ENCODE measurements at places on chromosomes 4 and X. TPM values are rescaled to one million over a fixed set of nuclear protein-coding genes. Genes with fewer than 3 reads are reported as not detected.
A peak's percentile ranks its signal among the peaks of the same experiment; 100 is the strongest.

GRCh38 chrX:70444946-70445656 is 466 bp downstream of the DLG3 start:
- DNase-seq: no peak

GRCh38 chr4:76196376-76196775 is 17.2 kb downstream of the SCARB2 start:
- DNase-seq: no peak

DNA sequence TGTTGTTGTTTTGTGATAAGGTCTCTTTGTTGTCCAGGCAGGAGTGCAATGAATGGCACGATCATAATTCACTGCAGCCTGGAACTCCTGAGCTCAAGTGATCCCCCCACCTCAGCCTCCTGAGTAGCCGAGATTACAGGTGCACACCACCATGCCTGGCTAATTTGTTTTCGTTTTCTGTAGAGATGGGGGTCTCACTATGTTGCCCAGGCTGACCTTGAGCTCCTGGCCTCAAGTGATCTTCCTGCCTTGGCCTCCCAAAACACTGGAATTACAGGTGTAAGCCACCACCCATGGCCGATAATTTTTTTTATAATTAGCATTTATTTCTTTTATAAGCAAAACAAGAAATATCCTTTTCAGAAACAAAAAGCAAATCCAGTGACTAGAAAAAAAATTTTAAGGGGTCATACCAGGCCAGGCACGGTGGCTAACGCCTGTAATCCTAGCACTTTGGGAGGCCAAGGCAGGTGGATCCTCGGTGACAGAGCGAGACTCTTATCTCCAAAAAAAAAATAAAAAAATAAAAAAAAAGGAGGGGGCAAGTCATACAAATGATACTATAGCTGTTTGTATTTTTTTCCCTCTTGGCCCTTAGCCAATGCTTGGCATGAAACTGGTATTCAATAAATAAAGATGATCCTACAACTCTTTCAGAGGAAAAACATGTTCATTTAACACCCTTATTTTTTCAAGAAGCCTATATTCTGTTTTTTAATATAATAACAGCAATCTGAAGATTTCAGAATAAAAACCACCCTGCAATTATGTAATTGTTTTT is 3.4 kb downstream of the PLAC8 start:
- no peak for DNase-seq

- DNase-seq: peak; percentile 14
Observed at GRCh38 chr4:149264093-149264733, 551.4 kb downstream of the IQCM start.

- DNase-seq: no peak
Observed at GRCh38 chr4:175927121-175927520, 115.1 kb upstream of the GPM6A start.

DNA sequence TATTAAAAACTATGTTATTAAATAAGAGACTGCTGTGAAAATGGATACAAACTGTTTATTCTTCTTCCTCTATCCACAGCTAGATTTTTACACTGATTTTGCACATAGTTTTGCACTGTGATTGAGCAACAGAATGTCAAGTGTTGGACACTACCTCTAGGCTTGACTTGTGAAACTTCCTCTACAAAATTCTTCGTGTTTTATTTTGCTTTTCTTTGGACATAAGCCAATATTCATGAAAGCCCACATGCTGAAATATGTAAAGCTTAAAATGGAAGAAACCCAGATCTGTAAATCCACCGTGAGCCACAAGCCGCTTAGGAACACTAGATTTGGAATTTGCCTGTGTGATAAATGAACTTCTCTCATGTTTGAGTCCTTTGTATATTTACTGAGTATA is 849.4 kb downstream of the FSTL5 start:
- no peak for DNase-seq

- no peak for DNase-seq
Observed at GRCh38 chr4:53925050-53925605, 139.3 kb downstream of the CHIC2 start.

DNA sequence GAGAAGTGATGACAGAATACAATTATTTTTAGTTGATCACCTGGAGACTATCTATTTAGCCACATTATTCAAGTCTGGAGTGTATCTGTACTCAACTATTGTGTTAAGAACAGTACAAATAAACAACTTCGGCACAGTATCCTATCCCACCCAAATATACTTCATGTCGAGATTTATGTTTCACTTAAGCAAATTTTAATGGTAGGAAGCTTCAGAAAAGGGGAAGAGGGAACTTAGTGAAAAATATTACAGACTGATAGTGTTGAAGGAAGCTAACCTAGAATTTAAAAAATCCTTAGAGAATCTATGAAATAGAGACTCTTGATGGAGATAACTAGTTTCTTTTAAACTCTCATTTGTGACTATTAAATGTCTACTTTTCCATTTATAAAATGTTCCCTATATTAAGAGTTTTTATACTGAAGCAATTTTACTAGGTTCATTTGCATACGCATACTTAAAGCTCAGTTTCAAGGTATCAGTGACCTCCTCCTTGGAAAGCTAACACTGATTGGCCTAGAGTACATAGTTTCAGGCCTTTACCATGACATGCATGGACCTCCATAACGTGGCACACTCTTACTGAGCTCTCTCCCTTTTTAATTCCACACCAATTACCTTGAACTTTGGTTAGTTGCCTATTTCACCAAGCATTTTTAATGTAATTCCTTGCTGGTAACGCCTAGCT is 197.7 kb downstream of the CAMK2D start:
- DNase-seq: no peak

DNA sequence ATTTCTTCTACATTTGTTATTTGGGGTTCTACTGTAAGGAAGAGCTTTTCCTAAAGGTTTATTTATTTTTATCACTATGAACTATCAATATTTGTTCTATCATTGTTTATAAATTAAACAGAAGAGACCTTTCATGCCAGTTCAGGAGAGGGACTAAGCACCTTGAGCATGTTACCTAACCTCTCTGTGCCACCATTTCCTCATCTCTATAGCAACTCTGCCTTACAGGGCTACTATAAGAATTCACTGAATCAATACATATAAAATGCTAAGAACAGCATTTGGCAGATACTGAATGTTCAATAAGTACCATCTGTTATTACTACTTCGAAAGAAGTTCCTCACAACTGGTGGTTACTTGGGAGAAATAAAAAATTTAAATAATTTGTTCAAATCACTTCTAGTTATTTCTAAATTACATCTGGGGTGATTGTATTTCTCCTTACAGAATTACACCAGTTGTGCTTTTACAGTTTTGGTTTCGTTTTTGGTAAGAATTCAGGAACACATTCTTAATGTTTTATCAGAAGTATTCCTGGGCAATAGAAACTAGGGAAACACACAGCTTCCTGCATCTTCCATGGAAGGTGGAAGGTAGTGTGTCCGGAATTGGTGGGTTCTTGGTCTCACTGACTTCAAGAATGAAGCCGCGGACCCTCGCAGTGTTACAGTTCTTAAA is 32.9 kb downstream of the EREG start:
- no peak for DNase-seq

DNA sequence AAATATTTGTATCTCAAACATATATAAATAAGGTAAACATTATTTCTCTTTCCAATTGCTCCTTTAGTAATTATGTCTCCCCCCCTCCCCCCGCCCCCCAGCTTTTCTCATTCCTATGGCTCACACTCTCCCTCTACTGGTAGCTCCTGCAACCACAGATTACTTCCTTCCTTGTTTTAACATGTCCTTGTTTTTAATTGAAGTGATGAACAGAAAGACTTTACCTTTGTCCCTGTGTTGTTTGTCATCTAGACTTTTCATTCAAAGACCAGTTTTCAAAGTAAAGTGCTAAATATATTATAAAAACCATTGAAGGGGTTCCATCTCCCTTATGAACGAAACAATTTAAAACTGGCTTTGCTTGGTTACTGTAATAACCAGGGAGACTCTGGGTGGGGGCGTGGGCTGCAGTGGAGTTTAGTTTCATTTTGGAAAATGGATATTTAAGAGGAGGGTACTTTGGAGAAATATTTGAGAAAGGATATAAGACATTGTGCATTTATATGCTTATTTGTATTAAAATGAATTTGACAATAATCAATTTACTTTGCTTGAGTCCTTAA is 352.9 kb downstream of the RAPGEF2 start:
- DNase-seq: no peak

DNA sequence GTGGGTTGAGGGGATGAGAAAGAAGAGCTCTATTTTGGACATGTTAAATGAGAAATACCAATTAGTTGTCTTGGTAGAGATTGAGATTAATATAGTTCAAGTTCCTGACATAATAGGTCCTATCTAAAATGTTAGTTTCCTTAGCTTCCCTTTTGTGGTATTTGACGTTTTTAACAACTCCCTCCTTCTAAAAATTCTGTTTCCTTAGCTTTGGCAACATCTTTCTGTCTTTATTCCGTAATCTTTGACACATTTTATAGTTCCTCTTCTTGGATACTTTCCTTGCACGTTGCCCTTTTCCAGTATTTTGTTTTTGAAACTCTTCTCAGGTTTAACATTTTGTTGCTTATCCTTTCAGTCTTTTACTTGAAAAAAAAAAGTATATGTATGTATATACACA is 36.9 kb downstream of the LAMTOR3 start:
- DNase-seq: no peak

The RRH gene
- 0.74 TPM for polyA plus RNA-seq

The TMPRSS11F gene
- not detected for polyA plus RNA-seq

The OFD1 gene
- polyA plus RNA-seq: 43.3 TPM

The PFKFB1 gene
- 0.60 TPM for polyA plus RNA-seq

The ASB5 gene
- polyA plus RNA-seq: 0.59 TPM

The GDI1 gene
- 141 TPM for polyA plus RNA-seq

The RCHY1 gene
- 46.3 TPM for polyA plus RNA-seq

The ERVMER34-1 gene
- 4.1 TPM for polyA plus RNA-seq
